ENCODE measurements at places on chromosomes 2 and 18.

GRCh38 chr2:82752396-82752795, 1706.7 kb downstream of the SUCLG1 start:
- no peak for DNase-seq

GRCh38 chr2:203648273-203648672, 58.2 kb upstream of the CD28 start:
- DNase-seq = no peak

- no peak for DNase-seq
Measured at GRCh38 chr2:169362118-169362893, at the start of gene LRP2. LRP2 (minus strand) TSS chr2:169362534; CDS start chr2:169362399, 135 bp downstream.

DNA sequence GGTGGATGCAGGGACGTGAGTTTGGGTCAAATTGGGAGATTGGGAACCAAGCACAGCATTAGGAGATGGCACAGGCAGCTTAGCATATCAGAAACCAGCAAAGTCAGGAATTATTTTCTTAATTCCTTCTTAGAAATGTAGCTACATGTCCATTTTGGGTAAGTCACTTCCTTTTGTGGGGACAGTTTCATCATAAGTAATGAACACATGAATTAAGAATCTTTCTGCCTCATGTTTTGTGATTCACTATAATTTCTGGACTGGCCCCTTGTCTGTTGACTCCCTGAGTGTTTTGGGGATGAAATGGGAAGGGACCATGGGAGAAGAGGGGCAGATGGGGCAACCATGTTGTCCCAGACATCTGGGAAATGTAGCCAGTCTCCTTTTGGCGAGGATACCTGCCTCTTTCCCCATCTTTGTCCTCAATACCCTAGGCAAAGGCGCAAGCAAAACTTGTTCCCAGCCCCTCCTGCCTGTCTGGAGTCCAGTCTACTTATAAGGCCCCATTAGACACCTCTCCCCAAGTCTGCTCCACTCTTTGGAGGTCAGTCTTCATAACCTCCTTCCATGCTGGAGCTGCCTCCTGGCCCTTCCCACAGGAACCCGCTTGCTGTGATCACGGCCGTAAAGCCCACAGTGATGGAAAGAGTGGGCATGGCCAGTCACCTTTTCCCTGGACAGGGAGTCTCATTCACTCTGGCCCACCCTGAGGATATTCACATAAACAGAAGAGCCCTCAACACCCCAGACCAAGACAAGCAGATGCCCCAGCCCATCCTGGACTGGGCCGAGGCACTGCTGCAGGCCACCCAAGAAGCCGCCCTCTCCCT, 25.7 kb downstream of the MTHFD2 start:
- no peak for DNase-seq

GRCh38 chr2:19893520-19894133, 8.2 kb downstream of the TTC32 start:
- no peak for DNase-seq

DNA sequence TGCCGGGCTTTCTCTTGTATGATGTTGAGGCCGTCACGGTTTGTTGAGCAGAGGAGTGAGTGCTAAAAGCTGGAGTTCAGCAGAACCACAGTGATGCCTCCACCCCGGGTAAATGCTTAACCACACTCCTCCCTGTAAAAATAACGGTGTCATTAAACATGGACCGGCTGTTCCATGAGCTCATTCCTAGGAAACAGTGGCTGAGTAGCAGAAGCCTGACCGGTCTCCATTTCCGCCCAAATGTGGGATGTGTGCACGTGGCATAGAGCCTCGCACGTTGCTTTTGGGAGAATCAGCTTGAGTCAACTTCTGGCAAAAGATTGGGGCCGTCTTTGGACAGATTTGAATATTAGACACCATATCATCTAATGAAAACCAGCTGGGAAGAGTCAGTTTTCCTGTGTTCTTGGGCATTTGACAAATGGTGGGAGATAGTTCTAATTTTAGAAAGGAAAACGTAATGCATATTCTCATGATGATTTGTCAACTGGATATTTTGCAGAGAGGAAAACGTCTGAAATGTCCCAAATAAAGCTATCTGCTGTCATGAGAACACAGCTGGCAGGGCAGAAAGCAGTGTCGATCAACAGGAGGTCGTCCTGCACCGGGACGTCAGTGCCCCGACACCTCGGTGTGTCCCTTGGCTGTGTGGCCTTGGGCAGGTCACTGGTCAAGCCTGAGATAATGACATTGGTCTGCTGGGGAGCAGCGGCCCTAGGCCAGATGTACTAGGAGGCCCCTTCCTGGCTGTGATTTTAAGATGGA, 42.4 kb downstream of the LRRFIP1 start:
- DNase-seq = no peak

DNA sequence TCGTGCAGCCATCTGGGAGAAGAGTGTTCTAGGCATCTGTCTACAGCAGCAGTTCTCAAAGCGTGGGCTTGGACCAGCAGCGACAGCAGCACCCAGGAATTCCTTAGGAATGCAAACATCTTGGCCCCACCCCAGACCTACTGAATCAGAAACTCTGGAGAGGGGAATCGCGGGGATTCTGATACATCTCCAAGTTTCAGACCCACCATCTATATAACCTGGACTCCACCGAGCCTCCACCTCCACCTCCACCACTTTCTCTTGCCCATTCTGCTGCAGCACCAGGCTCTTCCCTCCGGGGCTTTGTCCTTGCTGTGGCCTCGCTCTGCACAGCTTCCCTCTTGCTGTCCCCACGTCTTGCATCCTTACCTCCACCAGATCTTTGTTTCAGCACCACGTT, 256.4 kb downstream of the BCL2 start:
- DNase-seq = no peak

DNA sequence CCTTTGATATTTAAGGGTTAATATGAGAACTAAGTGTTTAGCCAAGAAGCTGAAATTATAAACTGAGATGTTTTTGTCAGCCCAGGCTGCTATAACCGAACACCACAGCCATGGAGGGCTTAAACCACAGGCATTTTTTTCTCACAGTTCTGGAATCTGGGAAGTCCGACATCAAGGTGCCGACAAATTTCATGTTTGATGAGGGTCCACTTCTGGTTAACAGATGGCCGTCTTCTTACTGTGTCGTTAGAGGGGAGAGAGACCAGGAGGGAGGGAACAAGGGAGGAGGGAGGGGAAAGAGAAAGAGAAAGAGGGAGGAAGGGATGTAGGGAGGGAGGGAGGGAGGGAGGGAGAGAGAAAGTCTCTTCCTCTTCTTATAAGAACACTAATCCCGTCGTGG, 6.5 kb upstream of the CNDP2 start:
- no peak for DNase-seq

GRCh38 chr2:181124497-181124896, 144.1 kb downstream of the UBE2E3 start:
- DNase-seq = no peak

DNA sequence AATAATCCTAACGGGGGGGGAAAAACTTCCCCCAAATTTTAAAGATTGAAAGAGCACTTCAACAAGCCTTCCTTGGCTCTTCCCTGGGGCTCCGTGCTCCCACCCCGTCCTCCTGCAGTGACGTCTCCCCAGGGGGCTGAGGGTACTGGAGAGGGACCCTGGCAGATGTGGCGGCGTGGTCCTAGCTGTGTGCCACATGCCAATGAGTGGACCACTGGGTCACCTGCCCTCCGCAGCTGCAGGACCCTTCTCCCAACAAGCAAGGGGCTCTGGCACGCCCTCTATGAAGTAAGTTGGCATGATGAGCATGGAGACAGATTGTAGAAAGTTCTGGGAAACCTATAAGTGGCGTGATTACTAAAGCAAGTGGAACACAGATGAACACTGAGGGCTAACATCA, 46.7 kb downstream of the PXDN start:
- no peak for DNase-seq

- DNase-seq = no peak
Measured at GRCh38 chr2:104938231-104938941, 84.5 kb downstream of the POU3F3 start.

- no peak for DNase-seq
Measured at GRCh38 chr2:96342085-96342484, 6.5 kb downstream of the NCAPH start.

Data from activated naive CD4-positive, alpha-beta T cell (primary cell).